ENCODE measurements at places on chromosomes 11 and 22.
A peak's percentile ranks its signal among the peaks of the same experiment; 100 is the strongest.

GRCh38 chr11:34549271-34549670 lies 35.7 kb upstream of the ELF5 start:
- no peak for DNase-seq

- no peak for DNase-seq
These were observed 545.7 kb upstream of the B3GAT1 start for GRCh38 chr11:134957540-134958335.

DNA sequence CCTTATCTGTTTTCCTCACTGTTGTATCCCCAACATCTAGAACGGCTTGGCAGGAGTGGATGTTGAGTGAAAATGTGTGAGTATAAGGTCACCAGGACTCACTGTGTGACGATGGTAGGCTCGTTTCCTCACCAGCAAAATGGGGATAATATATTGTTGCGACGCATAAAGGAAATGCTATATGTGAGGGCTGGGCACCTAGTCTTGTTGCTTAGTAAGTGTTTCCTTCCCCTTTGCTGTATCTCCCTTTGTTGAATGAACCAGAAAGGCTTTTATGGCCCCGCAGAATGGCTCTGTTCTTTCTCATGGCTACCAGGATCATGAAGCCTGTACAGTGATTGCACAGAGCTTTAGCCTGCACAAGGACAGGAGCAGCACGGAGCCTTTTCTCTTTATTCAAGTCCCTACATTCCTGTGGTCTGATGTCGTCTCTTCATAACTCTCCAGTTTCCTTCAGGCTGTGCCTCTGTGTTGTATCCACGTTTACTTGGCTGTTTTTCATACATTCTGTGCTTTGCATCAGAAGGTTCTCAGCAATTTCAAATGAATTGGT lies 5.4 kb downstream of the TNRC6B start:
- DNase-seq: no peak

- DNase-seq: no peak
These were observed 3.6 kb upstream of the ACR start for GRCh38 chr22:50734343-50734771.

- DNase-seq: no peak
These were observed 21.4 kb downstream of the SCUBE2 start for GRCh38 chr11:9069862-9070470.

DNA sequence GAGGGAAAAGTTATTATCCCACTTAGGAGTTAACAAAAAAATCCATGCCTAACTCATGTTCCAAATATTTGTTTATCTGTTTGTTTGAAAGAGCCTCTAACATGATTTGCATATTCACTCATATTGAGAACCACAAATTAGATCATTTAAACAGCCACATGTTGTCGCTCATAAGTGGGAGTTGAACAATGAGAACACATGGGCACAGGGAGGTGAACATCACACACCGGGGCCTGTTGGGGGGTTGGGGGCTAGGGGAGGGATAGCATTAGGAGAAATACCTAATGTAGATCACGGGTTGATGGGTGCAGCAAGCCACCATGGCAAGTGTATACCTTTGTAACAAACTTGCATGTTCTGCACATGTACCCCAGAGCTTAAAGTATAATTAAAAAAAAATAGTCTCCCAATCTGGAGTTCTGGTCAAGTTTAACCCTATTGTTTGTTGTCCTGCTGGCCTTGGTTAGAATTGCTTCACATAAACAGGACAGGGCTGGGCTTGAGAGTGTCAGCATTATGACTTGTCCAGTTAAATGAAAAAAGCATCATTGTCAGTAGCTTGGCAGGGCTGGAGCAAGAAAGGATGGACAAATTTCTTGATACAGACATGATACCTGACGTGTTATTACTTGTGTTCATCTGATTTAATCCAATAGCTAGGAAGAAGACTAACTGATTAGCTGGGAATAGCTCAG lies 57.8 kb upstream of the PSMA1 start:
- no peak for DNase-seq

DNA sequence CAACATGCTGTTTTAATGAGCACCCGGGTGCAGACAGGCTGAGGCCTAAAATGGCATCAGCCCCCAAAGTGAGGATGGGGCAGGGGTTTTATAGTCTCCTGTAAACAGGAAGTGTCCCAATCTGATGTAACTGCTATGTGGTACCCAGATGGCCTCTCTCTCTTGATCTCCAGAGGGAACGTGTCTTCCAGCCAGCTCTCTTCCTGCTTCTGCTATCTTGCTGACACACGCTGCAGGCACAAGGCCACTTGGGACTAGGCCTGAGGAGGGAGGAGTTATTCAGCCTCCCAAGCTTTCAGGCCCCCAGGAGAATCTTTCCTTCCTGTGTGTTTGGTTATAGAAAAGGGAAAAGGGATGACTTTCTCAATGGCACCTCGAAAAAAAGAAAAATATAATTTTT lies 11.4 kb upstream of the VSTM5 start:
- DNase-seq: no peak

- no peak for DNase-seq
These were observed 1194.3 kb upstream of the TENM4 start for GRCh38 chr11:80635178-80635577.

GRCh38 chr11:130413405-130414106 lies 14.9 kb downstream of the ADAMTS8 start:
- DNase-seq: no peak

DNA sequence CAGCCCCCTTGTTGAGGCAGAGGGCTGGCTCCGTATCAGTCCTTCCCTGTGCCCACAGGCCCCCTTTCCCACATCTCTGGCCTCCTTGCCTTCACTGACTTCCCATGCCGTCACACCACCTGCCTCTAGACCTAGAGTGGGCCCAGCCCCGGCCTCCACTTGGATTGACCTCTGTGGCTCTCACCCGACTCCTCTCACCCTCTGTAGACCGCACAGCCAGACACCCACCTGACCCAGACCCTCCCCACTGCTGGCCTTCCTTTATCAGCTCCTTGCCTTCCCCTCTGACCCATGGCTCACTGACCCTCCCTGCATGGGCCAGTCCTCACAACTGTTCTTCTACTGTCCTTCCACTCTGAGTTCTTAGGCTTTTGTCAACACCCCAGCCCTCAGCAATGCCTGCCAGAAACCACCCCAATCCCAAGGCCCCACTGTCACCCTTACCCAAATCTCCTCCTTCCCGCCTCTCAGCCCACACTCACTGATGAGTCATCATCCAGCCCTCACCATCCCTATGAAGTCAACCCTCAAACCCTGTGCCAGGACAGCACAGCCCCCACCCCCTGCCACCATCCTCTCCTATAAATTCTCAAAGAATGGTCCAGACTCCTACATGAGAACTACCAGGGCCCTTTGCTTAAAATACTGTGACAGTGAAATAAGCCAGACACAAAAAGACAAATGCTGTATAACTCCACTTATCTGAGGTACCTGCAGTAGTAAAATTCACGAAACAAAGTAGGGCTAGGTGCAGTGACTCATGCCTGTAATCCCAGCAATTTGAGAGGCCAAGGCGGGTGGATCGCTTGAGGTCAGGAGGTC lies 53.4 kb downstream of the SCGB1A1 start:
- DNase-seq: no peak

DNA sequence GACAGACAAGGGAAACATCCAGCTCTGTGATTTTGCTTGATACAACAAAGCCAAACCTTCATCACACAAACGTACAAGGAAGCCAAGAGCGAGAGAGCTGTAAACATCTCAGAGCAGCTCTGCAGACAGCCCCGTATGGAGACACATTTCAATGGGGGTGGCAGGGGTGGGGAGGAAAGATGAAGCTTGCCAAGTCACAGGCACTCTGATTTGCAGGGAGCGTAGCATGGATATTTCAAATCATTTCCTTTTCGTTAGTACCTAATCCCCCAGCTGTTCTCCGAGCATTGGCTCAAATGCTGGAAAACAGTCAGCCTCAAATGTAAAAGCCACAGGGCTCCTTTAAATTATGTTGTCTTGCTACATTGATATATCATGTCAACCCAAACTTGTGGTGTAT lies 458.9 kb upstream of the CADM1 start:
- no peak for DNase-seq

- DNase-seq: no peak
These were observed 3.1 kb upstream of the IL17REL start for GRCh38 chr22:50015451-50016307.

- DNase-seq: peak; percentile 50
These were observed 13.7 kb downstream of the NFRKB start for GRCh38 chr11:129881570-129882170.

DNA sequence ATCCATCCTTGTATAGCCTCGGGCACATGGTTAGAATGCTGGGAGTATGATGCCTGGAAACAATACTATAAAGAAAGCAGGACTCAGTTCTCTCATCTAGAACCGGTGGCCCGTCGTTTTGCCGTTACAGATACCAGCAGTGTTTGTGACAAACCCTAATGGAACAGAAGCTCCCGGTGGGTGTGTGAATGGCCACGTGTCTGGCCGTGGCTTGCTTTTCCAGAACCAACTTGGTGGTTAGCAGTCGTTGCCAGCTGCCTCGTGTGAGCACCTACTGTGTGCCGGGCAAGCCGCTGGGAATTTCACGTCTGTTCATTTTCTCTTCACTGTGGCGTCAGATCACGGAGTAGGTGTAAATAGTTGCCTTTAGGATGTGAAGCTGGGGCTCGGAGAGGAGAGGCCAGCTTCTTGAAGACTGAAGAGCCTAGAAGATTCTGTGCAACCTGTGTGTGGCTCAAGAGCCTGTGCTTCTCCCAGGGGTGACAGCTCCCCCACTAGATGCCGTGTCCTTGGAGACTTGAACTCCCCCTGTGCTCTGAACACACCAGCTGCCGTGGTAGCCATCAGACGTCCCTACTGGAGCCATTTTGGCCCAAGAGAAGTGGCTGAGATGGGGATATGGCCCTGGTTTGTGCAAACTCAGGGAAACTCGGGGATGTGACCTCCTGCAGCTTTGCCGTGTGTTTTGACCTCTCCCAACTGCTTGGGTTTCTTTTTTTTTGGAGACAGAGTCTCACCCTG lies 57.5 kb upstream of the PPARA start:
- no peak for DNase-seq

GRCh38 chr22:27228771-27229170 lies 571.4 kb downstream of the MIAT start:
- DNase-seq: no peak

DNA sequence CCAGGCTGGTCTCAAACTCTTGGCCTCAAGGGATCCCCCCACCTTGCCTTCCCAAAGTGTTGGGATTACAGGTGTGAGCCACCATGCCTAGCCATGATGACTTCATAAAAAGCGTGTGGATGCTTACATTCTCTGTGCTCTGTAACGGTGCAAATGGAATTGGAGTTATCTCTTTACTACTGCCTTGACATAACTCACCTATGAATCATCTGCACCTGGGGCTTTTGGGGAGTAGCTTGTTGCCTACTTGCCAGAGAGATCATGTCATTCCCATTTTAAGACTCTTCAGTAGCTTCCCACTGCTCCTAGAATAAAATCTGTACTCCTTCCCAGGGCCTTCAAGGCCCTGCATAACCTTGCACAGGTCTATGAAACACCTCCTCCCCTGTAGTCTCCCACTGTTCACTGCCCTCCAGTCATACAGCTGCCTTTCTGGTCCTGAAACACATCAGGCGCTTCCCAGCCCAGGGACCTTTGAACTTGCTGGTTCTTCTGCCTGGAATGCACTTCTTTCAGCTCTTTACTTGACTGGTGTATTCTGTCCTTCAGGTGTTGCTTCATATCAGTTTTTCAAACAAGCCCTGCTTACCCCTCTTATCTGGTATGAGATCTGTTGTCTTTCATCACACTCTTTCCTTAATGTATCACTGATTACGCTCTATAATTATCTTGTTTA lies 19.6 kb upstream of the MOGAT2 start:
- DNase-seq: no peak

DNA sequence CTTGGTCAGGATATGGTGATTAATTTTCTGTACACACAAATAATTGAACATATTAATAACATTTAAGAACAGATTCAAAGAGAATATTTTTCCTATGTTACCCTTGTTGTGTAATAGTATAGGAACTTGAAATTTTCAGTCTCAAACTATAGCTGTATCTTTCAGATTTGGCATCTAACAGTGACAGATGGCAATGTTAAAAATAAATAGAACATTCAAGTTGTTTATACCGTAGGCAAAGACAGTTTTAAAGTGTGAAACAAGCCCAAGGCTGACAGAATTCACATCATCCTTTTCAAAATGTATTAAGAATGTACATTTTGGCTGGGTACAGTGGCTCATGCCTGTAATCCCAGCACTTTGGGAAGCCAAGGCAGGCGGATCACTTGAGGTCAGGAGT lies 92.6 kb upstream of the TP53AIP1 start:
- no peak for DNase-seq

DNA sequence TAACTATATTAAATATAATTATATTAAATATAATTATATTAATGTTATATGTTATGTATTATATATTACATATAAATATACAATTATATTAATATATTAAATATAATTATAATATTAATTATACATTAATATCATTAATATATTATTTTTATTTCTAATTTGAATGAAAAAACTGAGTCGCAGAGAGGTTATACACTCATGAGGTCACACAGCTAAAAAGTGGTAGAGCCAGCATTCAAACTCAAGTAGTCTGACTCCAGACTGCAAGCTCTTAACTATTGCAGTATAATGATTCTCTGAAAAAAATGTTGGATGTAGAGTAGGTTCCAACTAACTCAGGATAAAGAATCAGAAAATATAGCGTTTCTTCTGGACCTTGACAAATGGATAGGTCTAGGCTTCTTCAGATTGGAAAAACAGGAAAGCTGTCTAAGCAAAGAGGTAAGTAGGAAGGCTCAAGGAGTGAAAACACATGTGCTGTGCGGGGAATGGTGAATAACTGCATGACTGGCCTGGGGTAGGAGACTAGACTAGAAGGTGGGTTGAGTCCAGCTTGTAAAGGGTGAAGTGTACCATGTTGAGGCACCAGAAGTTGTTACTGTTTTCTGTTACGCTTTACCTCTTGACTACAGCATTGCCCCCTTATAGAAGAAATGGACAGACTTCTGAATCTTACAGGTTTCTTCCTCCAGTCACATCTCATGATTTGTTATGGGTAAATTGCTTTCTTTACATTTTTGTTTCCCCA lies 80.3 kb downstream of the TRIM44 start:
- no peak for DNase-seq

DNA sequence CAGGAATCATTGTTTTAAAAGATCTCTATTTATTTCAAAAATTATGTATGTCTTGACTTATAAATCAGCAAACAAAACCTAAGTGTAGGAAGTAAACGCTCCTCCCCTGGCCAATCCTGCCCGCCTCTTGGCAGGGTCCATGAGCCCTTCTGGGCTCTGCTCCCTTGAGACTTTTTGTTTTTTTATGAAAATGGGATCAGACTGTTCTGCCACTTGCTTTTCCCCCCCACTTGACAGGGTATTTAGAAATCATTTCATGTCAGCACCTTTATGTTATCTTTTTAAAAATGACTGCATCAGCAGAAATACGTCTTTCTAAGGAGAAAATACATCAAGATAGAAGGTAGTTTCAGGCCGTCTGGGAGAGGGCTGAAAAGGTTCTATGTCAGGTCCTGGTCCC lies 35.6 kb downstream of the FBLN1 start:
- DNase-seq: no peak

- no peak for DNase-seq
These were observed 46.8 kb downstream of the PLAAT5 start for GRCh38 chr11:63444160-63444559.

- peak; percentile 48 for DNase-seq
These were observed 719 bp downstream of the TALDO1 start for GRCh38 chr11:748007-748359.

GRCh38 chr11:71947498-71947897 lies 18.7 kb downstream of the RNF121 start:
- no peak for DNase-seq

GRCh38 chr11:131254254-131254653 lies 116.2 kb upstream of the NTM start:
- DNase-seq: no peak

- DNase-seq: no peak
These were observed 24.4 kb downstream of the AASDHPPT start for GRCh38 chr11:106101819-106102218.

- no peak for DNase-seq
These were observed 113.2 kb downstream of the NECTIN1 start for GRCh38 chr11:119615882-119616196.
